ENCODE measurements at places on chromosomes 3 and 15. TPM values are rescaled to one million over a fixed set of nuclear protein-coding genes. Genes with fewer than 3 reads are reported as not detected.

The RASGRP1 gene
- total RNA-seq, result 165 TPM

The ZNF502 gene
- 2.4 TPM for total RNA-seq

DNA sequence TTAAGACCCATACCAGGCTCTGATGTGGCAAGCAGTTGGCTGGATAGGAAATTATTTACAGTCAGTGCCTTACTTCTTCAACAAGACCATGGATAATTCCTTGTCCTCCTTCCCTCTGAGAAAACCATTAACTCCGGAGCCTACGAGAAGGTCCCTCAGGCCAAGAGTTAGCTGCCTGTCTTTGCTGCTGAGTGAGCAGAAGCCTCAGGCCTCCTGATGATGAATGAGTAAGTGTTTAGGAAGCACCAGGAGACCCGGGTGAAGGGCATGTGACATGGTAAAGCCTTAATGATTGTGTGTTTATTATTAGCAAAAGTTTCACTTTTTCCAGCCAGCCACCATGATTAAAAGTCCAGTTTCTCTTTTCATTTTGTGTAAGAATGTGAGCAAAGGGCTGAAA is 174.9 kb upstream of the TOPAZ1 start:
- no peak overlapping the region for H3K27ac ChIP-seq
- DNase-seq, result no peak
- H3K4me3 ChIP-seq, result no peak overlapping the region
- H3K4me1 ChIP-seq, result no peaks in the 10 kb centered on the region

GRCh38 chr15:58530056-58530590 is 98.3 kb downstream of the LIPC start:
- DNase-seq, result no peak
- H3K4me3 ChIP-seq, result no peak overlapping the region
- H3K4me1 ChIP-seq, result peaks cover 4% of the 10 kb centered on the region
- H3K27ac ChIP-seq, result no peak overlapping the region
- H3K27me3 ChIP-seq, result peaks cover 7% of the 10 kb centered on the region

- H3K27me3 ChIP-seq, result peaks cover 7% of the 10 kb centered on the region
- H3K27ac ChIP-seq, result no peak overlapping the region
- H3K36me3 ChIP-seq, result no peaks in the 10 kb centered on the region
Observed at GRCh38 chr15:39140060-39140604, 440.7 kb upstream of the THBS1 start.

DNA sequence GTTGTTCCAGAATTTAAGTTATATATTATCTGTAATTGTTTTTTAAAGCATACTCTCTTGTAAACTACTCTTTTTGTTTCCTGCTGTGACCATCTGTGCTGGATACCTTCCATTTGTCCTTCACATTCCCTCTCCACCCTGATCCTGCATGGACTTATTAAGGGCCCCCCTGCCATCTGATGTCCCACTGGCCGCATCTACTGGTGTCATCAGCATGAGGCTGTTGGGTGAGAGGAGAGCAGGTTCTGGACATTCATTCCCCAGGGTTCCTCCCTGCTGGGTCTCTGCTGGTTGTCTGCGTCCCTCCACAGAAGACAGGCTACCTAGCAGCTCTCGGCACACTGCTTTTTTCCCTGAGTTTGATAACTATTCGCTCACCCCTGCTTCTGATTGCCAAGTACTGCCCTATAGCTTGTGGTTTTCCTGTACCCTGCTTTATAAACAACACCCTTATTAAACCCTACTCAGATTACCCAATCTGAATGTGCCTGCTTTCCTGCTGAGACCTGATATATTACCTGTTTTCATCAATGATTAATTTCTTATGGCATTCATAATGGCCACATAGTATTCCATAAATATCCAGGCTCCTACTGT is 7.7 kb downstream of the CMTM8 start:
- H3K27me3 ChIP-seq, result peaks cover 3% of the 10 kb centered on the region
- no peak overlapping the region for H3K4me3 ChIP-seq
- H3K36me3 ChIP-seq, result no peaks in the 10 kb centered on the region
- no peak for DNase-seq
- peaks cover 18% of the 10 kb centered on the region for H3K4me1 ChIP-seq

DNA sequence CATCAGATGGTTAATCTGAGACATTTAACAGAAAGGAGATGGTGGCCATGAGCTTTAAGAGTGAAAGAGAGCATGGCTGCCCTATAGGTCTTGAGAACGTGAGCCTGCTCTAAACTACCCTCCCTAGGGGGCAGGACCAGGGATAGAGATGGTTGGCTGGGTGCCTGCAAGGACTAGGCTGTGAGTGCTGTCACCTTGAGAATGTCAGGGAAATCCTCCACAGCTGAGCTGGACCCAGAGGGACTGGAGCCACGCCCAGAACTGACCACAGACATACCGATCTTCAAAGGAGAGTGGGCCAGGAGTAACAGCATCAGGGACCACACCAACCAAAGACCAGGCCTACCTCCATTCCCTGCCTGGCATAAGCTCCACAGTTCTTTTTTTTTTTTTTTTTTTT is 53.6 kb upstream of the UBE2E1 start:
- no peak overlapping the region for H3K27ac ChIP-seq
- no peak overlapping the region for H3K4me3 ChIP-seq
- no peaks in the 10 kb centered on the region for H3K4me1 ChIP-seq

Data from activated CD8-positive, alpha-beta T cell treated with anti-CD3 and anti-CD28 coated beads, Interleukin-2, amount 10 ng/mL, durations not matched to agents 7 days and 5 days (primary cell).